NCI-H2107 (cell line): ENCODE measurements at places on chromosomes 13 and 19.

DNA sequence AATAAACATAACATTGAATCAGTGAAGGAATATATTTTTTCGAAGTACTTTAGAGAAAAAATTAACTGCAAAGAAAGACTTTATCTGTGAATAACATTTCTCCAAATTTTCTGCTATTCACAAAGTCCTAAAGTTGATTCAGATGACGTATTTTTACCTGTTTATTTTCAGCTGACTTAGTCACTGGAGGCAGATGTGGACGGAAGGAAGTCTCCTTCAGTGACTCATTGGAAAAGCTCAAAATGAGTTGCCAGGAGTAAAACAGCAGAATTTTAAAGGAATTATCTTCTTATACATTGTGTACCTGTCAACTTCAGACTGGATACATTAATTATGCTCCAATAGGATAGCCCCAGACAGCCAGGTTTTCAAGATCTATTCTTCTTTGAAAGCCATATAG is 679.3 kb upstream of the GPC6 start:
- DNase-seq = no peak

GRCh38 chr13:33218020-33218419 is 67.5 kb downstream of the STARD13 start:
- no peak for DNase-seq

DNA sequence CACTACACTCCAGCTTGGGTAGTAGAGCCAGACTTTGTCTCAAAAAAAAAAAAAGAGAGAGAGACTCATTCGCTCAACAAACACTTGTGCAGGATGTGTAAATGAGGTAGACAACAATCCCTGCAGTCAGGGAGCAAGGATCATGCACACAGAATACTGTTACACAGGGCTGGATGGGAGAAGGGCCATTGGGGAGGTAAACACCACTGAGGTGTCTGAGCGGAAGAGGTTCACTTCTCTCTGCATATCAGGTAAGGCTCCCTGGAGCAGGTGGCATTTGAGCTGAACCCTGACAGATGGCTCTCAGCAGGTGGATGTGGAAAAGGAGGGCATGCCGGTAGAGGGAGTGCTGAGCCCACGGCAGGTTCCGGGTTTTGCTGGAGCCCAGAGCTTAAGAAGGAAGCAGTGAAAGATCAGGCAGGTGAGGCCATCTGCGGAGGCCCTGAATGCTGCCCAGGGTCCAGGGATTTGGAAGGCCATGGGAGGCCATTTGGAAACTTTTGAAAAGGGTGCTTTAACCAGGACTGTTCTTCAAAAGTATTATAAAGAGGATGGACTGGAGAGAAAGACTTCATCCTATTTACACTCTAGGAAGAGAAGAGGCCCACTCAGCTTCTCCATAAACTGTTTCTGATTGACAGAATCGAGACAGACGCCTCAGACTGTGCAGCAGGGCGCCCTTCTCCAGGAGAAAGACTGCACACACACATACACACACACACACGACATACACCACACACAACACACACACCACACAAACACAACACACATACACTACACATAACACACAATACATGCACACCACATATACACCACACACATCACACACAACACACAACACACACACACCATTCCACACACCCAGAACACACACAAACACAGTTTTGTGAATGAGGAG is 199.4 kb downstream of the USP12 start:
- DNase-seq = peak; percentile 57

GRCh38 chr19:47511681-47512080 is 3.2 kb downstream of the NAPA start:
- DNase-seq = no peak

- no peak for DNase-seq
Observed at GRCh38 chr19:16274447-16274846, 50.2 kb upstream of the KLF2 start.
